ENCODE measurements at places on chromosomes 16 and 17. TPM values are rescaled to one million over a fixed set of nuclear protein-coding genes. Genes with fewer than 3 reads are reported as not detected.

GRCh38 chr17:61400066-61400716 is 548 bp downstream of the TBX2 start:
- H3K4me3 ChIP-seq = peak overlapping the region; percentile 88
- peaks cover 24% of the 10 kb centered on the region for H3K4me1 ChIP-seq
- peak overlapping the region; percentile 58 for H3K27ac ChIP-seq
- H3K27me3 ChIP-seq = peaks cover 62% of the 10 kb centered on the region
- H3K36me3 ChIP-seq = peaks cover 15% of the 10 kb centered on the region
- no peak for DNase-seq

DNA sequence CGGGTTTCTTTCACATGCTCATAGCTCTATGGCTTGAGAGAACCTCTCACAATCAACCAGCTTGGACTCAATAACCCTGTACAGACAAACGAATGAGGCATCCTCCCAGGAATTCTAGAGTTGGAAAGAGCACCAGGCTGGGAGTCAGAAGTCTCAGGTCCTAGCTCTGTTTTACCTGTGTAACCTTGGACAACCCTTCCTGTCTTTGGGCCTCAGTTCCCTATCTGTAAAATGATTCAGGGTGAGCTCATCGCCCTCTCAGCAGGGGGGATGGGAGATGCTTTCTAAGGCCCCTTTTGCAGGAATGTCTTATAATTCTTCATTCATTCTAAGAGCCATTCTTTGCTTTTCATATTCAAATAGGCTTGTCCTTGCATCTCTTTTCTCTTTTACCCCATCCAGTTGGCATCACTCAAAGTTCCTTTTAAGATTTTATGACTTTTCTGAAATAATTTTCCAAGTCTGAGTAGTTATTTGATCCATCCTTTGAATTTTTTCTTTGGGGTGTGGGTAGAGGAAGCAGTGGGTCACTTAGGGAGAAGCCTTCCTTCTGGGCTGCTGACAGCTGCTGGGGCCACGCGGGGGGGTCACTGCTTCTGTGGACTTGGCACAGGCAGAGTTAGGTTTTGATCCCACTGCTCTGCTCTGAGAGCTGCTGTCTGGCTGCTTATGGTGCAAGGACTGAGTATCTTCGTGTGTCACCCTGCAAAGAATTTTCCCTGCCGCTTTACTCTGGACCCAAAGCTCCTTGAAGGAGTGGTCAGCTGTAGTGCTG is 102.7 kb downstream of the UTP18 start:
- no peak overlapping the region for H3K4me3 ChIP-seq
- H3K4me1 ChIP-seq = no peaks in the 10 kb centered on the region
- H3K36me3 ChIP-seq = no peaks in the 10 kb centered on the region
- no peak for DNase-seq

Gene RAC3
- 41.7 TPM for total RNA-seq

Gene RNF222
- total RNA-seq = 1.1 TPM

- H3K27ac ChIP-seq = peak overlapping the region; percentile 76
- H3K4me3 ChIP-seq = peak overlapping the region; percentile 88
- H3K36me3 ChIP-seq = peaks cover 13% of the 10 kb centered on the region
- H3K4me1 ChIP-seq = peaks cover 28% of the 10 kb centered on the region
Measured at GRCh38 chr17:81553616-81554181, 1.5 kb upstream of the FAAP100 start.

DNA sequence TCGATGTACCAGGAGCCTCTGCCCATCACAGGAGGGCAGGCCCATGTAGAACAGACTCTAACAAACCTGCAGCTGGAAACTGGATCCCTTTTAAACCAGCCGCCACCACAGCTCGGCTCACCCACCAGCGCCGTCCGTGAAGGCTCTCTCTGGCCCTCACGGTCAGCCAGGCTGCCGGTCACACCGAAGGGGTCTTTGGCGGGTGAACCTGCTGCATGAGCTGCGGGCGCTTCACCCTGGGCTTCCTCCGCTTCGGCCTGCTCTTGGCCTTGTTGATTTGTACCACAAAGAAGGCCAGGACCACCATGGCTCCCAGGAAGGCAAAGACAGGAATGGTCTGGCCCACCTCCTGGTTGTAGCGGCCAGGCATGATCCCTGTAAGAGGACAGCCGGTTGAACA is 11.7 kb upstream of the SLC38A8 start:
- peaks cover 24% of the 10 kb centered on the region for H3K36me3 ChIP-seq
- no peak overlapping the region for H3K4me3 ChIP-seq
- no peaks in the 10 kb centered on the region for H3K27me3 ChIP-seq
- H3K4me1 ChIP-seq = no peaks in the 10 kb centered on the region
- DNase-seq = peak; percentile 68

DNA sequence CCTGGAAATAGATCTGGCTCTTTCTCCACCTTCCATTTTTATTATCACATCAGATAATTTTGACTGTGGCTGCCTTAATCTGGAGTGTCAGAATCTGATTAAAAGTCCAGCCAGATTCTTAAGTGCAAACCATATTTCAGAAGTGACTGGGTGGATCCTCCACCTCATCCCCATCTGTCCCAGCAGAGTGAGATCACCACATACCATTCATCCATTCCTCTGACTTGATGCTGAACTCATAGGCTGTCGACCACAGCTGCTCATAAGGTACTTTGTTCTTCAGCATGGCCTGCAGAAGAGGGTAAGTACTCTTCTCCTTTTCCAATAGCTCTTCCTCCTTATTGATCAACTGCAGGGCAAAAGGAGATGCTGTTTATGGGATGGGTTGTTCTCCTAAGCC is 53.5 kb downstream of the DNAH3 start:
- H3K27me3 ChIP-seq = peaks cover 10% of the 10 kb centered on the region
- no peak overlapping the region for H3K4me3 ChIP-seq

GRCh38 chr16:10575506-10576130 is 4.8 kb downstream of the EMP2 start:
- H3K36me3 ChIP-seq = peaks cover 4% of the 10 kb centered on the region
- DNase-seq = no peak
- H3K4me3 ChIP-seq = no peak overlapping the region
- no peaks in the 10 kb centered on the region for H3K27me3 ChIP-seq
- peaks cover 49% of the 10 kb centered on the region for H3K4me1 ChIP-seq
- no peak overlapping the region for H3K27ac ChIP-seq

Gene ZMYND15
- total RNA-seq = 0.70 TPM

DNA sequence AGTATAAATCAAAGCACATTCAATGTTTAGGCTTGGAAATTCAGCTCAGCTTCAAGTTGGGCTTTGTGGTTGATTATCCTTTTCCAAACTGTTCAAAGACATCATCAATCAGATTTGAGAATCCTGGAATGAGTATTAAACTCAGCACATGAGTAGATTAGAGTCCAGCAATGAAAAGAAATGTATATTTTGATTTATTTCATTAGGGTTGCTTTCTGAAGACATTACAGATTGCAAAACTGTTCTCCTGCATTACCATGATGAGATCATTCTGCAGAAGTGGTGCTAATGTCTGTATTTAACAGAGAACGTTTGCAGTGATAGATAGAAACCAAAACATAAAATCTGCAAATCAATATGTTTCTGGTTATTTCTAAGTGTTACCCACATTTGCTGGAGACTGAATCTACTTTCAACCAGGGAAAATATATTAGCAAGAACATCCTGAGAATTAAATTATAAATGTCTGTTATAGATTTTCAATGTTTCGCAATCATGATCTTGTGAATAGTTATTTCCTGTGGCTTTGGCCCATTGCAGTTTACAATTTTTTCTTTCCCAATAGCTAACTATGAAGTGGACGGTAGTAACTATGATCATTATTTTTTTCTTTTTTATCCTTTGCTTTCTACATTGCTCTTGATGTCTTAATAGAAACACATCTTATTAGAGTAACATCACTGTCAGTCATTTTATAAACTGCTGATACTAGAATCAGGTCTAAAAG is 1125.7 kb upstream of the GOT2 start:
- no peak overlapping the region for H3K4me3 ChIP-seq
- no peak for DNase-seq
- H3K36me3 ChIP-seq = no peaks in the 10 kb centered on the region
- peaks cover 7% of the 10 kb centered on the region for H3K4me1 ChIP-seq
- H3K27ac ChIP-seq = no peak overlapping the region
- no peaks in the 10 kb centered on the region for H3K27me3 ChIP-seq

- H3K36me3 ChIP-seq = no peaks in the 10 kb centered on the region
- no peak overlapping the region for H3K4me3 ChIP-seq
- H3K4me1 ChIP-seq = peaks cover 5% of the 10 kb centered on the region
- no peak for DNase-seq
- H3K27me3 ChIP-seq = peaks cover 29% of the 10 kb centered on the region
Measured at GRCh38 chr17:47243737-47244598, 9.7 kb upstream of the ITGB3 start.

Gene KIF2B
- total RNA-seq = not detected

Gene FSCN2
- total RNA-seq = 3.8 TPM

Gene MYLK3
- total RNA-seq = 0.12 TPM

GRCh38 chr17:13113821-13114525 is 96.1 kb upstream of the ELAC2 start:
- no peak for DNase-seq
- no peak overlapping the region for H3K27ac ChIP-seq
- H3K4me3 ChIP-seq = peak overlapping the region; percentile 80
- H3K27me3 ChIP-seq = no peaks in the 10 kb centered on the region
- H3K36me3 ChIP-seq = no peaks in the 10 kb centered on the region

DNA sequence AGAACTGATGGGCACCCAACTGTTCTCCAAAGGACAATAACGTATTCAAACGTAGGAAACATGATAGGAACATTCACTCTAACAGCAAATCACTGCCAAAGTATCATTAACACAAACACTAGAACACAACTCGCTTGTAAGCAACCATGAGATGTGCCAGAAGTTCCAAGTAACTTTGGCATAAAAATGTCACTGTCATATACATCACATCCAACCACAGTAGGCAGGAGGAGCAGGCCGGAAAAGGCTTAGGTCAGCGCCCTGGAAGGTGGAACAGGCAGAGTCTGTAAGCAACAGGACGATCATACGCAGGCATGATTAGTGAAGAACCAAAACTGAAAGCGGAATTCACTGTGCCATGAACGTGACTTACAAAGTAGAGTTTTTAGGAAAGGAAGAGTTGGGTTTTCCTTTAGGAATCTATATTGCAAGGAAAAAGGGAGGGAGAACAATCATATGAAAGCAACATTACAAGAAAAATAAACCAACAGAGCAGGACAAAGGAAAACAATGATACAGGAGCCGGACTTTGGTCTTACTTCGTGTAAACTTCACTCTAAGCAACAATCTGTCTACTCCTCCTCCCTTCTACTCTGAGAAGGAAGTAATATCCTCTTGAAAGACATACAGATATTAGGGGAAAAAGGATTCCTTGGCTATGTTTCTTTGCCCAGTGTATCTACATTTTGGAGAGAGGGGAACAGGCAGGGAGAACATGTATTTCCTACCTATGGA is 52.3 kb downstream of the YWHAE start:
- peaks cover 52% of the 10 kb centered on the region for H3K36me3 ChIP-seq
- no peak for DNase-seq
- H3K4me1 ChIP-seq = peaks cover 16% of the 10 kb centered on the region
- no peak overlapping the region for H3K4me3 ChIP-seq

DNA sequence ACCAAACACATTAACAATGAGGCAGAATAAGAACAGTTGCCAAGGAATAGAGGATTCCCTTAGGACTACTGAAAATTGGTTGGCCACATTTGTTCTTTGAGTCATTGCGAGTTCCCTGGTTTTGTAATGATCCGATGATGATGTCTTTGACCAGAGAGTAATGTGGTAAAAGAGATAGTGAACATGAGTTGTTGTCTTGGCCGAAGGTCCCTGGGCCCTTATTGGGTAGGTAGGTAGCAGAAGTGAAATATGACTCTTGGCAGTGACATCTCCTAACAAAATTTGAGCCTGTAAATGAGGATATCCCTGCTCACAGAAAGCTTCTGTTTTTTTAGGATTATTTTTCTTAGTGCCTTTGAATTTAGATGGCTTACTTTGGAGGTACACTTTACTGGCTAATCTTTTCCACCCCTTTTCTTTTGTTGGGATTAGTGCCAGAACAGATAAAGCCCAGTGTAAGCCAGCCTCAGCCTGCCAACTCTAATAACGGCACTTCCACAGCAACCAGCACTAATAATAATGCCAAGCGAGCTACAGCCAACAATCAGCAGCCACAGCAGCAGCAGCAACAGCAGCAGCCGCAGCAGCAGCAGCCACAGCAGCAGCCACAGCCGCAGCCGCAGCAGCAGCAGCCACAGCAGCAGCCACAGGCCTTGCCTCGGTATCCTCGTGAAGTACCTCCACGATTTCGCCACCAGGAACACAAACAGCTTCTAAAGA is 47.2 kb downstream of the TNRC6A start:
- no peaks in the 10 kb centered on the region for H3K27me3 ChIP-seq
- H3K36me3 ChIP-seq = peaks cover 35% of the 10 kb centered on the region
- no peak overlapping the region for H3K4me3 ChIP-seq

Gene PLLP
- total RNA-seq = 4.9 TPM

GRCh38 chr16:20385844-20386832 is 18.4 kb downstream of the PDILT start:
- H3K4me3 ChIP-seq = peak overlapping the region; percentile 54
- H3K36me3 ChIP-seq = no peaks in the 10 kb centered on the region
- H3K27ac ChIP-seq = no peak overlapping the region
- peak; percentile 77 for DNase-seq
- no peaks in the 10 kb centered on the region for H3K4me1 ChIP-seq
- peaks cover 13% of the 10 kb centered on the region for H3K27me3 ChIP-seq

Gene RCVRN
- total RNA-seq = not detected

DNA sequence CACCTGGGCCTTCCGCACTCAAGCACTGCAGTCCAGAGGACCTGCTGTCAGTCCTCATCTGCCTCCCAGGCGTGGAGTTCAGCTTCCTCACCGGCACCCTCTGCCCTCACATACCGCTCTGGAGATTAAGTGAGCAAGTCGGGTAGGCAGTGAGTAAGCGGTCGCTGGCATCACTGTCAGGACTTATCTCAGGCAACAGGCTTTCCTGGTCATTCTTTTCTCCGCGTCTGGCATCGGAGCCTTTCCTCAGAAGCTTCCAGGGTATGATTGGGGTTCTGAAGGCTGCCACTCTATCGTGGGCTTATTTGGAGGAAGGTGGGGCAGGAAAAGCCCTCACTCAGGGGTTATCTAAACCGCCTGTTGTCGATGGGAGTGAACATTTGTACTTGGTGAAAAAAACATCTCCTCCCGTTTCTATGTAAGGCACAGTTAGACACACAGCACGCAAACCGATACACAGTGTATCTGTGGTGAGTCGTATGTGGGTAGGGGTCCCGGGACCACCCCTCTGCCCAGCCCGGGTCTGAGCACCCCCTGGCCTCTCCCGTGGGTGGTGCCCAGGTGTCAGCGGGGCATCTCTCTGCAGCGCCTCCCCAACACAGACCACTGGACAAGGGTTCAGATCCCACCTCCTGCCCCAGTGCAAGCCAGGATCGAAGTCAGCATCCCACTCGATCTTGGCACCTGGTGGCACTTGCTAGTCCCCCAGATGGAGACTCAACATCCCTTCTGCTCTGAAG is 92.5 kb upstream of the PLCG2 start:
- no peaks in the 10 kb centered on the region for H3K27me3 ChIP-seq
- no peak overlapping the region for H3K4me3 ChIP-seq
- DNase-seq = no peak
- H3K27ac ChIP-seq = no peak overlapping the region

Gene OR3A1
- not detected for total RNA-seq

DNA sequence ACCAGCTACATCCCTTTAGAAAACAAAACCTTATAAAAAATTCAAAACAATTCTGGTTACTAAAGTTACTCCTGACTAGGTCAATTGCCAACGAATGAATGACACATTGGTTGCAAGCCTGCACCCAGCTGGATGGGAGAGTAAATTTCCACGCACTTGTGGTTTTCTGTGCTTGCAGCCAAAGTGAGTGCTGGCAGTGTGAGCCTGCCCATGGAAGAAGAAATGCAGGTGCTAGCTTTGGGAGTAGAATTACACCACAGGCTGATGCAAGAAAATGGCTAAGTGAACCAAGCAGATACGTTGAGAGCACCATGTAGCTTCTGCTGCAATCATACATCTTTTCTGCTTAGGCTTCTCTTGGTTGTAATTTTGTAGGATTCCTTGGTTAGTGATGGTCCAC is 74.6 kb downstream of the SYCE1L start:
- no peaks in the 10 kb centered on the region for H3K36me3 ChIP-seq
- H3K4me1 ChIP-seq = no peaks in the 10 kb centered on the region
- no peak overlapping the region for H3K4me3 ChIP-seq
- H3K27me3 ChIP-seq = no peaks in the 10 kb centered on the region
- no peak for DNase-seq

Measured in type B pancreatic cell (in vitro differentiated cells).